ENCODE measurements at places on chromosomes 4 and X.

DNA sequence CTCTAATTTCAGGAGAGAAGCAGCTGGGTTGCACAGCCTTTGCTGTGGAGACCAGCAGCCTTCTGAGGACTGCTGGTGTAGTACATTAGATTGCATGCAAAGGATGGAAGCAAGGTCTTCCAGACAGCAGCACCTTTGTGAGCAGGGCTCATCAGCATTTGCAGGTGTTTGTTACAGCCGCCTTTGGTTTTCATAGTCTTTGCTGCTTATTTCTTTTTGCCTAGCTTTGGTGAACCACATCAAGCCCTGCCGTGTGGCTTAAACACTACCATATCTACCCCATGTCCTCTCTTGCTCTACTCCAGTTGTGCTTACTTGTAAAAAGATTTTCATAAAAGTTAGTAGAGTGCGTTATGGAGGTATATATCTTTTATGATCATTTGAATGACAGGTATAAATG lies 57.5 kb downstream of the MTM1 start:
- no peak for DNase-seq

DNA sequence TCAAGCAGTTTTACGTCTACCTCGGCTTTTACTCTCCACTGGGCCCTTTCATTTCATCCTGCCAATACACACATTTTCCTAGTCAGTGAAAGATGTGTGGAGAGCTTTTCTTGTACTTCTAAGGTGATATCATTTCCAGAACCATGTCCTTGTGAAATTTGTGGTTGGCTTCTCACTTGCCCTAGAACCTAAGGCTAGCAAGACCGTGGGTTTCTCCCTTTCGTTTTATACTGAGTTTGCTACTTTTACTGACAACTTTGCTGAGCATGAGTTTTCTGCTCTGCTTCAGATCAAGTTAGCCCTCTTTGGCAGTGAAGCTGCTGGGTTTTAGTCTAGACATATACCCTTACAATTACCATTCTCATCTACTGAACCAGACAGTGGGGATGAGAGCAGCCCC lies 95.7 kb upstream of the FRMPD4 start:
- DNase-seq = no peak

GRCh38 chrX:138411048-138411447 lies 300.5 kb downstream of the FGF13 start:
- no peak for DNase-seq

DNA sequence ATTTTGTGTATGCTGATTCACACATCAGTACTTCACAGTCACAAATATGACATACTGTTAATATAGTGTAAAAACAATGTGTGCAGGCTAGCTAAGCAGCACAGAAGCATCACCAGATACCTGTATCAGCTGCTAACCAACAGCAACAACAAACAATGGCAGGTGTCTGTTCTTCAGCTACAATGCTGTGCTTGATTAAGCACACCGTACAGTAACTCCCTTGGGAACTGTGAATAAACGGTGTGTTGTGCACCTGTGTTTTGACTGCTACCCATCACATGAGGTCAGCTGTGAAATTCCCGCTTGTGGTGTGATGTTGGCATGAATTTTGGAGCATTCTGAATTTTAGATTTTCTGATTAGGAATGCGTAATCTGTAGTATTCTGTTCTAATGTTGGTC lies 379.7 kb upstream of the FAT1 start:
- no peak for DNase-seq

DNA sequence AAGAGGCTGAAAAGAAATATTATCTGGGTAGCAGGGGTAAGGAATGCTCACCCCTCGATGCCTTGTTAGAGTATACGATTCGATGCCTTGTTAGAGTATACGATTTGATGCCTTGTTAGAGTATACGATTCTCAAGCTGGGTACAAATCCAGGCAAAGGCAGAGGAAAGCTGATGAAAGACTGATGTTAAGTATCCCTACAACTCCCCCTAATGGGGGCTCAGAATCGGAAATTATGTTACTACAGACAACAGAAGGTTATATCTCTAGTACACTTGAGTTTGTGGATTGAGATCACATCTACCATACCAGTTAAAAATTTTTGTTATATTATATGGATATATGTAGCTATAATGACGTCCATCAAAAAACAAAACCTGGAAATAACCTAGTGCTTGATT lies 4.8 kb downstream of the LRRC66 start:
- DNase-seq = no peak

GRCh38 chr4:17447675-17448298 lies 64.1 kb downstream of the QDPR start:
- no peak for DNase-seq

GRCh38 chr4:33386764-33387163 lies 2666.6 kb downstream of the PCDH7 start:
- DNase-seq = no peak

GRCh38 chr4:3473181-3473950 lies 10.3 kb downstream of the DOK7 start:
- DNase-seq = no peak
